ENCODE measurements at places on chromosomes 16 and 17. TPM values are rescaled to one million over a fixed set of nuclear protein-coding genes. Genes with fewer than 3 reads are reported as not detected.

GRCh38 chr17:76940738-76941350, 72.6 kb downstream of the MGAT5B start:
- no peak for DNase-seq
- no peaks in the 10 kb centered on the region for H3K36me3 ChIP-seq
- no peaks in the 10 kb centered on the region for H3K4me1 ChIP-seq

CDH1 gene
- total RNA-seq, result 0.50 TPM

PRCD gene
- total RNA-seq, result 0.77 TPM

DNA sequence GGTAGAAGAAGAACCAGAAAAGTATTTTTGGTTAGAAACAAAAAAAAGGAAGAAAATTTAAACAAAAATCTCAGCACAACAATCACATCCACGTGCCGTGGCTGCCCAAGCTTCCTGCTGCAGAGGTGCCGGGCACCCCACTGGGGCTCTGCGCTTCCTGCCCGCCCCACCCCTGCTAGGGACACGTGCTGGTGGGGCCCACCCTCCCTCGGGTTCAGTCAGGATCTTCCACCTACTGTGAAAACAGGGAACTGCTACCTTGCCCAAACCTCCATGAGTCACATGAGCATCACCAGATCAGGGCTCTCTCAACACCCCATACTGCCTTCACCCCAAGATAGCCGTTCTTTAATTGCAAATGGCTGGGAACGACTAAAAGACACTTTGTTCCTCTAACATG, 24.4 kb upstream of the CYTH1 start:
- no peaks in the 10 kb centered on the region for H3K27me3 ChIP-seq
- peak overlapping the region; percentile 34 for H3K27ac ChIP-seq
- DNase-seq, result no peak
- H3K4me3 ChIP-seq, result no peak overlapping the region

DDX52 gene
- total RNA-seq, result 39.1 TPM

DNA sequence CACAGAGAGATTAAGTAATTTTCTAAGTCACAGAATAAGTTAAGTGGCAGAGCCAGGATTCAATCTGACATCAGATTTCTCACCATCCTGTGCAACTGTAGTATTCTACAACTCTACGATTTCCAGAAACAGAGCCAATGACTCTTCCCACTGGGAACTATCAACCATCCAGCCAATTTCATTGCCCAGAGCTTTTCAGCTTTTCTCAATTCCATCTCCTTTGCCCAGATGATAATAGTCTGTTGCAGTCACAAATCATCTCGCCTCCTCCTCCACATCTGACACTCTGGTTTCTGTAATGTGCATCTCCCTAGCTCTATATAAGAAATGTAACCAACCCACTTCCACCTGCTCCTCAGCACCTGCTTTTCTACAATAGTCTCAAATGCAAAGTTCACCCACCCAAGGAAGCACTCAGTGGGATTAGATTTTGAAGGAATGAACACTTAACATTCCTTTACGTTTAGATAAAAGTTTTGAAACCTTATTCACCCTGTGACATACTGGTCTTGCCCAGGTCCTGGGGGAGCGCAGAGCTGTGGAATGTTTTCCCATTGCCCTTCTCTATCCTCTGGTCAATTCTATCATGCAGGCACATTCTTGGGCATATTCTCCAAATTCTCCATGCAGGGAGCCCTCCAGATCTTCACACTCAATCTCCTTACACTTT, 167.8 kb upstream of the ASIC2 start:
- no peak overlapping the region for H3K4me3 ChIP-seq
- no peaks in the 10 kb centered on the region for H3K36me3 ChIP-seq
- H3K27ac ChIP-seq, result no peak overlapping the region
- no peaks in the 10 kb centered on the region for H3K4me1 ChIP-seq

GRCh38 chr16:65126845-65127624, 5.2 kb upstream of the CDH11 start:
- H3K4me1 ChIP-seq, result peaks cover 3% of the 10 kb centered on the region
- no peaks in the 10 kb centered on the region for H3K36me3 ChIP-seq
- peaks cover 6% of the 10 kb centered on the region for H3K27me3 ChIP-seq
- DNase-seq, result no peak

Measured in natural killer cell (primary cell).